ENCODE measurements at places on chromosomes 2 and 18. TPM values are rescaled to one million over a fixed set of nuclear protein-coding genes. Genes with fewer than 3 reads are reported as not detected.

- no peak for DNase-seq
These were observed 20.4 kb downstream of the CNOT11 start for GRCh38 chr2:101273056-101273455.

Gene FHOD3
- 119 TPM for total RNA-seq

Gene ALLC
- 0.26 TPM for total RNA-seq

Gene IL37
- not detected for total RNA-seq

Gene GATA6
- total RNA-seq, result 59.6 TPM
